Ammon's horn (tissue), 1 donor: ENCODE measurements at places on chromosomes 11 and 22.

DNA sequence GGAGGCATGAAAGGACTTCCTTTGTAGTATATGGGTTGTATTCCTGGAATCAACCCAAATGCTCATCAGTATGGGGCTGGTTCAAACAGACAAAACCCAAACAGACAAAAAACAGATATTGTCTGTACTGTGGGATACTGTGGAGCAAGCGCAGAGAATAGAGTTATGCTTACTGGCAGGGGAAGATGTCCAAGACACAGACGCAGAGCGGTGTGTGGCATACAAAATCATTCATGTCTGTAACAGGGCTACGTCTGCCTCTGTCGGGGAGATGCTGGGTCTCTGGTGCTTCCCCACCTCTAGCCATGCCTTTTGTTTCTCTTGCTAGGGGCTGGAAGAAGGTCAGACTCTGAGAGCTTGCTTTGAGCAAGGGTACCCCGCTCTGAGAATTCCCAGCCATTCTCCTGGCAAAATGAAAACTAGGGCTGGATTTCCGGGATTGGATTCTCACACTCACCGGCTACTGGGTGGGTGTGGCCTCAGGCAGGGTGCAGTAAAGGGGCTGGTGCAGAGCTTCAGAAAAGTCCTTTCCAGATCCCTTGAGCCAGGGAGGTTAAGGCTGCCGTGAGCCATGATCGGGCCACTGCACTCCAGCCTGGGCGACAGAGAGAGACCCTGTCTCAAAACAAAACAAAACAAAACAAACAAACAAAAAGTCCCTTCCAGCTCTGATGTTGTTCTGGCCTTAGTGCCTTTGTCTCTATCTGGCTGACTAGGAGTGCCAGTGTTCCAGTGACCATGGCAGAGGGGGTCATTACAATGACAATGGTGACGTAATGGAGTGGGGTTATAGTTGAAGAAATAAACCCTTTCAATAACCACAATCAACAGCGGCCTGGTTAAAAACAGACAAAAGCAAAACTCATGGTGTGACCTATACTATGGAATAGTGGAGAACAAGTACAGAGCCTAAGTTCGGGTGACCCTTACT is 2.9 kb upstream of the ABCC8 start:
- DNase-seq: peak; percentile 42

- peak; percentile 92 for DNase-seq
Measured at GRCh38 chr11:44036811-44037657, 10.7 kb upstream of the ACCSL start.

GRCh38 chr11:130260742-130261141 is 54.0 kb downstream of the ZBTB44 start:
- no peak for DNase-seq

- no peak for DNase-seq
Measured at GRCh38 chr11:111796696-111797095, 30.5 kb upstream of the PPP2R1B start.
